Activated T-helper 1 cell treated with anti-CD3 and anti-CD28 coated beads, Interleukin-2, amount 50 U/mL, for 16 hours (primary cell): ENCODE measurements at places on chromosomes 16 and 17.
A peak's percentile ranks its signal among the peaks of the same experiment; 100 is the strongest.

GRCh38 chr17:43003542-43004172 is 2.9 kb upstream of the IFI35 start:
- no peak for DNase-seq

GRCh38 chr16:25155553-25156460 is 44.3 kb downstream of the LCMT1 start:
- DNase-seq, result no peak

DNA sequence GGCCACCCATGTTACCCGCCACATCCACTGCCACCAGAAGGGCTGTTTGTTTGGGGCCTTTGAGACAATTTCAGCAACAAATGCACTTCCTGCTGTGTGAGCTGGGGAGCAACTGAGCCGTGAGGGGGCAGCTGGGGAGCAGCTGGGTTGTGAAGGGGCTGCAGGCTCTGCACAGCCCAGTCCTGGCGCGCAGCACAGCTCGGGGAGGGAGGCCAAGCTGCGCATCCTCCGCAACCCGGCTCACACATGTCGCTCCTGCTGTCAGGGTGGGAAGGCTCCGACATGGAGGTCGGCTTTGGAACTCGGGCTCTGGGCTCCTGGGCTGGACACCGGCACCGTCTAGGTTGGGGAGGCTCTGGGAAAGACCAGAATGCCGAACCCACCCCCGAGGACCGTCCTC is 53.6 kb downstream of the CBFA2T3 start:
- DNase-seq, result no peak

GRCh38 chr16:1877804-1878203 is 5.8 kb upstream of the MEIOB start:
- no peak for DNase-seq

GRCh38 chr17:70368011-70368410 is 198.7 kb downstream of the KCNJ2 start:
- no peak for DNase-seq

- DNase-seq, result no peak
These were observed 160.9 kb upstream of the CDH5 start for GRCh38 chr16:66205287-66206231.

DNA sequence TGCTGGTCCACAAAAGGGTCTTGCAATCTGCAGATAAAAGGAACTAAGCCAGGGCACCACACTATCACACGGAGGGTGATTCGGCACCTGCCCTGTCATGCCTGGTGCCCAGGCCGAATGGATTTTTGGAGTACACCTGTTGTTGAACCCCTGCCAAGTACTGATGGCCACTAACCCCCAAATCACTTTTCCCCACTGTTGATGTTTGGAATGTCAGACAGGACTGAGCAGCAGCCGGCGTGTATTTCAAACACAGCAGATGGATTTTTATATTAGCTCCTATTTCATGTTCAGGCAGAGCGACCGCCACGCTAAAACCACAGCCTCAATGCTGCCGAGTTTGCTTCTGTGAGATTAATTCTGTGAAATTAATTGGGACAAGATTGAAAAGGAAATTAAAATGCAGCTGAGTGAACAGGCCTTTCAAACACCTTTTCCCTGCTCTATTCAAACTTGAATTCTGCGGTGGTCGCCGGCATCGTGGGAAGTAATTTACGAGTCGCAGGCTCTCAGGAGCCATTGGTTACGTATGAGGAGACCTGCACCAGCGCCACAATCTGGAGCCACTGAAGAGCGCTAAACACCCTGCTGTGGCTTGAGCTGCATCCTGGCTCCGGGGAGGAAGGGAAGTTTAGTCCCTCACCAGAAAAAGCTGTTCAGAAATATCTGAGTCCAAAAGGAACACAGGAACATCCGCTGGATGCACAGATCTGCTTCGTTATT is 48.5 kb downstream of the SNX11 start:
- DNase-seq, result no peak

GRCh38 chr16:27111486-27111885 is 44.8 kb downstream of the C16orf82 start:
- no peak for DNase-seq

DNA sequence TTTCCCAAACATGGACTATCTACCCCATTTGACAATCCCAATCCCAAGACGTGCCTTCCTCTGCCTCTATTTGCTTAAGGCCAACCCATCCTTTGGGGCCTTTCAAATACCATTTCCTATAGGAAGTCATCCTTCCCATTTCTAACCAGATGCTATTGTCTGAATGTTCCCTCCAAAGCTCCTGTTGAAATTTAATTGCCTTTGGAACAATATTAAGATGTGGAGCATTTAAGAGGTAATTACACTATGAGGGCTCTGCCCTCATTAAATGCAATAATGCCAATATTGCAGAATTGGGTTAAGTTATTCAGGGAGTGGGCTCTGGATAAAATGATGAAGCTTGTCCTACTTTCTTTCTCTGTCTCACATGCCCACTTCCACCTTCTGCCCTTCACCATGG is 125.4 kb downstream of the ASIC2 start:
- no peak for DNase-seq

DNA sequence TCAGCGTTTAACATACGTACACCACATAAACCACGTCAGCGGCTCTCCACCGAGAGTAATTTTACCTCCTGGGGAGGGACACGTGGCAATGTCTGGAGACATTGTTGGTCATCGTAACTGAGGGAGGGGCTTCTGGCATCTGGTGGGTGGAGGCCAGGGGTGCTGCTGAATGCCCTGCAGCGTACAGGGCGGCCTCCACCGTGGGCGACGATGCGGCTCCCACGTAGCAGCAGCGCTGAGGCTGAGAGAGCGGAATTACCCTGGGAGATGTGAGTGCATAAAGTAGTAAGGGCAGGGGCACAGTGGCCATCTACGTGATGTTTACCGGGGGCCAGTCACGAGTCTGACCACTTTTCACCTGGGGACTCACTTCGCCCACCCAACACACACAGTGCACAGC is 212.4 kb downstream of the RBFOX3 start:
- DNase-seq, result no peak

DNA sequence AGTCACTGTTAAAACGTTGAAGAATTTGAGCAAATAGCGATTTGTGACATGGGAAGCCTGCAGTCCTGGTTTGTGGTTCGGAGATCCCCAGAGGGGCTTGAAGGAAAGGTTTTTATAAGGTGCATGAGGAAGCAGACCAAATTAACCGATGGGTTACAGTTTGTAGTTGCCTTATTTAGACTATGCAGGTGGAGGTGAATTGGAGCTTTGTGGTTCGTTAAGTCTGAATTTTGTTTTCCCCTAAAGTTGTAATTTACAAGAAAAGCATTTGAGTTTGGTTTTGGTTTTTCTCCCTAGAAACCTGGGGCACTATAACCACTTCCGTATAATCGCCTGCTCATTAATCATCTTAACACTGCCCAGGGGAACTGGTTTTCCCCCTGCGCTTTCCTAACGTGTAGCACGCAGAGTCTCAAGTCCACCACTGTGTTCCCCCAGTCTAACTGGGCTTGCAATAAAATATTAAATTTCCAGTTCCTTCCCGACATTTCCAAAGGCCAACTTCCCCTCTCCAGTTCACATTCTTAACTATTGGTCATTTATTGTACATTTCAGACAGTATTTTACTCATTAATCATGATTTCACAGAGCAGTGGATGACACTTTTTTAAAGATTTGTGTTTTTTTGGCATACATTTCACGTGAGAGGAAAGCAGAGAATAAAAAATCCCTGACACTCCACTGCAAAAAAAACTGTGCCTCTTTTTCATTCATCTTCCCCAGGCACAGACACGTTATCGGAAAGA is 932 bp downstream of the ZNF267 start:
- DNase-seq, result no peak

DNA sequence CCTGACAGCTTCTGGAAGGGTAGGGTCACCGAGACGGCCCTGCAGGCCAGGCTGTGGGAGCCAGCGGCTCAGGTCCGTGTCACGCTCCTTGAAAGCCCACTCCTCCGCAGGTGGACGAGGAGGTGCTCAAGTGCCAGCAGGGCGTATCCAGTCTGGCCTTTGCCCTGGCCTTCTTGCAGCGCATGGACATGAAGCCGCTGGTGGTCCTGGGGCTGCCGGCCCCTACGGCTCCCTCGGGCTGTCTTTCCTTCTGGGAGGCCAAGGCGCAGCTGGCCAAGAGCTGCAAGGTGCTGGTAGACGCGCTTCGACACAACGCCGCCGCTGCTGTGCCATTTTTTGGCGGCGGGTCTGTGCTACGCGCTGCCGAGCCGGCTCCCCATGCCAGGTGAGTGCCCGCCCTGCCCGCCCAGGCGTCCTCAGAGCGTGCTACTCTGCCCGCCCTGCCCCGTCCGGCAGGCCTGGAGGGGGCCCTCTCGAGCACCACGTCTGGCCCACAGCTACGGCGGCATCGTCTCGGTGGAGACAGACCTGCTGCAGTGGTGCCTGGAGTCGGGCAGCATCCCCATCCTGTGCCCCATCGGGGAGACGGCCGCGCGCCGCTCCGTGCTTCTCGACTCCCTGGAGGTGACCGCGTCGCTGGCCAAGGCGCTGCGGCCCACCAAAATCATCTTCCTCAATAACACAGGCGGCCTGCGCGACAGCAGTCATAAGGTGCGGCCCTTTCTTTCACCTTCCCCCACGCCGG is 1.3 kb downstream of the NAGS start:
- DNase-seq, result peak; percentile 24

DNA sequence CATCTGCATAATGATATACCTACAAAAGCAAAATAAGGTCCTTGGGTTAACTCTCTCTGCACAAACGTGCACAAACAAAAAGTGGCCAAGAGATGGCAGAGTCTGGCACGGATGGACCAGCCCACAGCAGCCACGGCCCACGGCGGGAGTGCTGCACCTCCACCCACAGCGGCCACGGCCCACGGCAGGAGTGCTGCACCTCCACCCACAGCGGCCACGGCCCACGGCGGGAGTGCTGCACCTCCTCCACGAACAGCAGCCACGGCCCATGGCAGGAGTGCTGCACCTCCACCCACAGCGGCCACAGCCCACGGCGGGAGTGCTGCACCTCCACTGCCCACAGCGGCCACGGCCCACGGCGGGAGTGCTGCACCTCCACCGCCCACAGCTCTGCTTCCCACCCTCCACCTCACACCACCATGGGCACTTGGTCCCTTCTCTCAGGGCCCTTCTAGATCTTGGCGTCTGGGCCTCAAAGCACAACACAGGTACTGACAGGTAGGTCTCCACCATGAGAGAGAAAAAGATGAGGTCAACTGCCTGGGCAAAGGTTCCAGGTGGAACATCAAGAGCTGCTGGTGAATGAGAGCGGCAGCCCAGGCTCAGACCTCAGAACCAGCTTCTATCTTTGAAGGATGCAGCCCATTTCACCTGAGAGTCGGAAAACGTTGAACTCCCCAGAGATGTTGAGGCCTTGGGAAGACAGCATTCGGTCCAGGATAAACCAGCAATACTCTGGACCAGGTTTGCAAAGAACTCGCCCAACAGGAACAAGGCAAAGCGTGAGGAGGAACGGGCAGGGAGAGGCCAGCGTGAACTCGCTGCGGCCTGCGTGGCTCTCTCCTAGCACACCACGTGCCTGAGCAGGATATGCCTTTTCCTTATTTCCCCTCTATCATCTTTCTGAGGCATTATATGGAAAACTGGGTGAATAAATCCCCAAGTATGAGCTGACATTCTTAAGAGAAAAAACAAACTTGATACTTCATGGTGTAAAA is 124.5 kb downstream of the ZNF778 start:
- no peak for DNase-seq

DNA sequence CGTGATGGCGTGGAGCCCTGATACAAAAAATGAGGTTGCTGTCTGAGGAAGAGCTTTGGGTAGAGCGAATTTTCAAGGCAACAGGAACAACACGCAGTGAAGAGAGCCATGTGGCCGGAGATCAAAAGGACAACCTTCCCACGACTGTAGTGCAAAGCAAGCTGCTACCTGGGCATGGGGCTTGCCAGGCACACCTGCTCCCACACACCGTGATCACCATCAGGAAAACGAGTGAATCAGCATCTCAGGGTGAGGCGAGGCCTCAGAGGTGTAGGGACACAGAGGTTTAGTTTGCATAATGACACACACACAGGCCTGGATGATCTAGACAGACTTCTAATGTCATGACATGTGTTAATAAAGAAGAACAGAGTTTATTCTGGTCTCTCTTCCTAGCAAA is 65.7 kb downstream of the PARN start:
- no peak for DNase-seq

GRCh38 chr16:4003166-4003565 is 113.1 kb downstream of the ADCY9 start:
- DNase-seq, result no peak

DNA sequence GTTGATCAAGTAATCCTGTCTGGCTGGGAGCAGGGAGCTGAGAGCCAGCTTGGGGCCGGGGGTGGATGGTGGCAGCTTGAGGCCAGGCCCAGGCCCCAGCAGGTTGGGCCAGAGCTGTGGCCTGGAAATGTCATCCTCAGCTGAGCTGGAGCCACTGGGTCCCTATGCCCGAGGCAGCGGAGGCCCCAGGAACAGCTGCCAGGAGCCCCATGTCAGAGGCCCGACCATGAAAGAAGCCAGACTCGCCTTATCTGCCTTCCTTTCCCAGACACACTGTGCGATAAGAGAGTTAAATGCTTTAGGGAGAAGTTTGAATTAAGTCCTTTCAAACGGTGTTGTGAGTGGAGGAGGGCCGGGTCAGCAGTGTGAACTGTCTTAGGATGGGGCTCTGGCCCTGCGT is 3.5 kb downstream of the SMTNL2 start:
- DNase-seq, result no peak

GRCh38 chr17:14331982-14332298 is 31.1 kb downstream of the HS3ST3B1 start:
- no peak for DNase-seq

GRCh38 chr17:2508035-2508434 is 3.7 kb downstream of the METTL16 start:
- DNase-seq, result no peak

DNA sequence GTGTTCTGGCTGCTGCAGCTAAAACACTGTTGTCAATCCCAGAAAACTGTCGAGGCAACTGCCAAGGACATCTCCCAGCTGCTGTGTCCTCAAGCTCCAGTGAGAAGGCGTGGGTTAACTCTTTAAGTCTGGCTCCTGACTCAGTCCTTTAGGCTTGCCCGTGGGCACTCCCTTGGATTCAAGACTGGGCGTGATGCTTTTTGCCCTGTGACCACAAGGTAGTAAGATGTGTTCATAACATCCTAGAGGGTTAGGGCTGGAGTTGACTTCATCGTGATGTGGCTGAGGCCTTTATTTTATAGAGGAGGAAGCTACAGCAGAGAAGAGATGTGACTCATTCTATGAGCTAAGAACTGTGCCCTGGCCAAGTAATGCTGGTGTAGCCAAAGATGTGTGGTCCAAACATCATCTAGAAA is 50.9 kb upstream of the TEKT3 start:
- DNase-seq, result no peak

GRCh38 chr17:17507465-17508011 is 11.3 kb upstream of the RASD1 start:
- no peak for DNase-seq
